ENCODE measurements at places on chromosomes 7 and 10. TPM values are rescaled to one million over a fixed set of nuclear protein-coding genes. Genes with fewer than 3 reads are reported as not detected.

Gene OR2AE1
- total RNA-seq: not detected

Gene NOS3
- total RNA-seq: 4.0 TPM

Gene CRYGN
- total RNA-seq: not detected

GRCh38 chr10:95384011-95384704 lies 93.4 kb upstream of the PDLIM1 start:
- no peak for DNase-seq

- peak; percentile 92 for DNase-seq
Observed at GRCh38 chr10:7407368-7408290, 3.2 kb downstream of the SFMBT2 start.

GRCh38 chr7:116565981-116566380 lies 41.1 kb downstream of the CAV1 start:
- no peak for DNase-seq

DNA sequence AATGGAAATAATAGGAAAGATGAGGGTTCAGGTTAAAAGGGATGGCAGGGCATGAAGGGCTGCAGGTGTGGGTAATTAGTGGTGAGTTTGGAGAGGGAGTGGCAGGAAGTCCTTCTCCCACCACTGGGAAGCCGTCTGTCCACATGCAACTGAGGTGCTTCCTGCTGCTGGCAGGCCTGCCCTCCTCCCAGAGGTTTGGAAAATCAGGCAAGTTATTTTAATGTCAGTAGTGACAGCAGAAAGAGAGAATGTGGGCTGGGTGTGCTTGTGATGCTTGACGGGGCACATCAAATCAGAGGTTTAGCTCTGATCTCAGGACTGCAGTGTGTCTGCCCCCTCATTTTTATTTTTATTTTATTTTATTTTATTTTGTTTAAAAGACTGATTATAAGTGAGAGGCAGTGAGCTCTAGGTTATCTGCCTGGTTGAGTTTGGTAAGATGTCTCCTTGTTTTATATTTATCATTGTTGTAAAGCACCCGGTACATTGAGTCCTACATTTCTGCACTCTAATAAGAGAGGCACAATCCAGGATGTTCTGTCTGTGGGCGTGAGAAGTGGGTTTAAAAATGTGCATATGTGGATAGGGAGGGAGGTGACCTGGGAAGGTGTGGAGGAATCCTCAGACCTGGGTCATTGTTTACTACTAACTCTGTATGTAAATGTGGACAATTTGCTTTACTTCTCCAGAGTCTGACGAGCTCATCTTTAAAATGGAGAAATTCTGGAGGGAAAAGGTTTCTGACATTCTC lies 504.4 kb downstream of the LRMDA start:
- DNase-seq: no peak

DNA sequence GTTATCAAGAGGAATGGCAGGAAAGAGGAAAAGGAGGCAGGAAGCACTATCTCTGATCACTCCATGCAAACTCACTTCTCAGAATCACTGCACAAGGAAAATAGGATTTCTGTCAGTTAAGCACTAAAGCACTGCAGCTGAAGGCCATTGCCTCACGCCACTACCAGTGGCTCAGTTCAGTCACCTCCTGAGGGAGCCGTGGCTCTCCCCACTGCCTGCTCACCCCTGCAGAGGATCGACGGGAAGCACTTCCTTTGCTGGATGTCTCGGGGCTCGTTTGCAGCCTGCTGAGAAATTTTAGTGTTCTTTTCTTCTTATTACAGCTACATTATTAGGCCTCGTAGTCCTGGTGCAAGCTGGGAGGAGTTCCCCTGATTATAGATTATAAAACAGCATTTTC lies 90.1 kb upstream of the ADCY1 start:
- DNase-seq: no peak

- DNase-seq: no peak
Observed at GRCh38 chr10:53007527-53007842, 234.9 kb upstream of the MBL2 start.

- peak; percentile 63 for DNase-seq
Observed at GRCh38 chr10:7525314-7526016, 114.6 kb upstream of the SFMBT2 start.

DNA sequence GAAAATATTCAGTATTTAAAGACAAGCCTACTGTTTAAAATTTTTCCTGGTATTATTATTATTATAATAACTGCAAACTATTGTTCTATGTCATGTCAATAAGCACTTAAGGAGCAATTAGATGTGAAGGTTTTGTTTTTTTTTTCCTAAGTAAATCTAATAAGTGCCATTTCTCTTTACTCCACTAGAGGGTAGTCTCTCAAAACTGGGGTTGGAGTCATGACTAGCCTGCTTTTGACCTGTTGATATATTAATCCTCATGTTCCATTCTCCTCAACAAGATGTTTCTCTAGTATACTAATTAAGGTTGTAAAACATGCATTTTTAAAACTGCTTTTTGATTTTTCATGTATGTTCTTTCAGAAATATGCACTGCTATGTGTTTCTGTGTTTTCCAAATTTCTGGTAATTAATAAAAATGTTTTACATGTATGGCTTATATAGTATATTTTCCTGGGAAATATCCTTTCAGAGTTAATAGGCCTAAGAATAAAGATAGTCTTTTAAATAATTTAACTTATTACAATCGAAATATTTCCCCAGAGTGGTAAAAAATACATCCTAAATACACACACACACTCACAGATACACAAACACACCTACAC lies 1.0 kb upstream of the LRRN3 start:
- no peak for DNase-seq

GRCh38 chr10:43372765-43373361 lies 1.4 kb downstream of the FXYD4 start:
- no peak for DNase-seq

- no peak for DNase-seq
Observed at GRCh38 chr10:91838199-91838598, 40.0 kb downstream of the TNKS2 start.

DNA sequence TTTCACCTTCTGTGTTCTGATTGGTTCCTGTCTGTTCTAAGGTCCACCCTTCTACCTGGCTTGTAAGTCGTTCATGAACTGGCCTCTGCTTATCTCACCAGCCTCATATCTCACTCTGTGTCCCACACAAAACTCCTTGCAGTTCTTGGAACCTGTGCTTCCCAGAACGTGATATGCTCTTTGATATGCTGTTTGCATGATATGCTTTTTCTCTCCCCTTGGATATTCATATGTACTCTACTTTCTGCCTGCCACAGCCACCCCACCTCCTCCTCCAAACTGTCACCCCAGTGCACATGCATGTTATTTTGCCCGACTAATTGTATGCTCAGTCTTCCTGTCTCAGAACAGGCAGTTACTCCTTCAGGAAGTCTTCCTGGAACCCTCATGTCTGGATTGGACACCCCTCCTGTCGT lies 1.9 kb upstream of the ITPRIP start:
- DNase-seq: no peak

DNA sequence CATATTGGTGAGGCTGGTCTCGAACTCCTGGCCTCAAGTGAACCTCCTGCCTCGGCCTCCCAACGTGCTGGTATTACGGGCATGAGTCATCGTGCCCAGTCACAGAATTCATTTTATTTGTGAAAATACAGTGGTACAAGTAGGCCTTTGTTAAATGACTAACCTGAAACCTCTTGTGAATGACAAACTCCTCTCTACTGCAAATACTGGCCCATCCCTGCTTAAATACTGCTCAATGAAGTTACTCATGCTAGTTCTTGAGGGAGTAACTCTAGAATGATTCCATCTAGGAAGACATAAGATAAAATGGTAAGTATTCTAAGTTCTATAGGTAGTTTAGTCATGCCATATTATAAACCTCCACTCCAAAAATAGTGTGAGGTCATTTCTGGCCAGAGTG lies 80.7 kb downstream of the UBE2H start:
- DNase-seq: no peak

GRCh38 chr7:69162326-69162725 lies 435.9 kb upstream of the AUTS2 start:
- DNase-seq: no peak

DNA sequence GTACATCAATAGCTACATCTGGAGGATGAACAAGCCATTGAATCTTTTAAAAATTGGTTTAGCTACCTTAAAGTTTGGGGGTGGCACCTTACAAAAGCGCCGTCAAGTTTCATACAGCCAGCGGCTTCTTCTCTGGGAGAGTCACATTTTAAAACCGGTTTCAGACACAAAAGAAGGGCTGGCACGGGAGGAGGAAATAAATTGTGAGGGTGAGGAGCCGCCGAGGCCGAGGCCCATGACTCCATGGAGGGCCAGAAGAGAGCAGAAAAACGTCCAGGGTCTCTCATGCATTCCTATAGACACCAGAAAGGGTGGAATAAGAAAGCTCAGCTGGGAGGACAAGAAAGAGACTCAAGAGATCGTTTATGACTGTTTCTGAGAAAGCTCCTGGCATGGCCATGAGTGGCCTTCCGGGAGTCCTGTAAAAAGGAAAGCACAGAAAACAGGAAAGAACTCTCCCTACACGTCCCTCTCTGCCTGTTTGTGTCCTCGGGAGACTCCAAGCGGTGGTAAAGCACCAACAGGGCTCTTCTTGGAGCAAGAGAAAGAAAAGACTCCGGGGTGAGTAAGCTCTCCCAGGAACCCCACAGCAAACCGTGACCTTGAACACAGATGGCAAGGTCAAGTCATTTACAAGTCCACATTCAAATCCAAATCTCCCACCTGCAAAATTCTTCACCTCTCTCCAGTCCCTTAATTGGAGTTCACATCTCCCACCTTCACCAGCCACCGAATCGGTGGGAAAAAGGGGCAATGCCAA lies 1.8 kb downstream of the FRAT2 start:
- peak; percentile 45 for DNase-seq

GRCh38 chr10:128571745-128572144 lies 445.5 kb upstream of the MKI67 start:
- DNase-seq: peak; percentile 57

DNA sequence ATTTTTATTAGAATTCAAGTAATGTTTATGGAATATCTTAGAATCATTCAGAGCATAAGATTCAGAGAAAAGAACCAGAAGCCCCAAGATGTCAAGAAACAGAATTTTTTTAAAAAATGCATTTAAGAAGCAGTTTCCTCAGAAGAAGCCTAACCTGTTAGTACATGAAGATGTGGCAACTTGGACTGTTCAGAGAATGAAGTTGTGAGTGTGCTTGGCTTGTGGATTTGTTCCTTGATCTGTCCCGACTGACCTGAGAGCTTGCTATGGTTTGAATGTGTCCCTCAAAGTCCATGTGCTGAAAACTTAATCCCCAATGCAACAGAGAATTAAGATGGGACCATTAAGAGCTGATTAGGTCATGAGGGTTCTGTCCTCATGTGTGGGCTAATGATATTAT lies 13.8 kb upstream of the AFAP1L2 start:
- no peak for DNase-seq

DNA sequence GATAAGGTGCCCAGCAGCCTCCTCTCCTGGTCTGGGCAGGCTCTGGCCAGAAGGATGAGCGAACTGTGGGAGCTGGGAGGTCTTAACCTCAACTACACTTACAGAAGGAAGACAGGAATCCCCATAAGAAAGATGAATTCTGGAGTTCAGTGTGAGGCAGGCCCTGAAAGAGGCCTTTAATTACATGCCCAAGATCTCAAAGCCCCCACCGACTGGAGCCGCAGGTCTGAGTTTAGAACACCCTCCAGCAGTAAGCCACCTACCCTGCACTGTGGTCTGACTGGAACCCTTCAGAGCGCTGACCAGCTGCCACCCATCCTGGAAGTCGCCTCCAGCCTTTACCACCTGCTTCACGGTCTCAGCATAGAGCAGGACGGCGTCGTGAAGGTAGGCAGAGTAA lies 28.2 kb upstream of the ACSL5 start:
- DNase-seq: no peak

- DNase-seq: no peak
Observed at GRCh38 chr10:28509286-28509685, 23.6 kb upstream of the WAC start.

- DNase-seq: no peak
Observed at GRCh38 chr10:102313221-102313896, 68.0 kb downstream of the GBF1 start.

- DNase-seq: no peak
Observed at GRCh38 chr10:88108115-88108610, 244.7 kb downstream of the PTEN start.

DNA sequence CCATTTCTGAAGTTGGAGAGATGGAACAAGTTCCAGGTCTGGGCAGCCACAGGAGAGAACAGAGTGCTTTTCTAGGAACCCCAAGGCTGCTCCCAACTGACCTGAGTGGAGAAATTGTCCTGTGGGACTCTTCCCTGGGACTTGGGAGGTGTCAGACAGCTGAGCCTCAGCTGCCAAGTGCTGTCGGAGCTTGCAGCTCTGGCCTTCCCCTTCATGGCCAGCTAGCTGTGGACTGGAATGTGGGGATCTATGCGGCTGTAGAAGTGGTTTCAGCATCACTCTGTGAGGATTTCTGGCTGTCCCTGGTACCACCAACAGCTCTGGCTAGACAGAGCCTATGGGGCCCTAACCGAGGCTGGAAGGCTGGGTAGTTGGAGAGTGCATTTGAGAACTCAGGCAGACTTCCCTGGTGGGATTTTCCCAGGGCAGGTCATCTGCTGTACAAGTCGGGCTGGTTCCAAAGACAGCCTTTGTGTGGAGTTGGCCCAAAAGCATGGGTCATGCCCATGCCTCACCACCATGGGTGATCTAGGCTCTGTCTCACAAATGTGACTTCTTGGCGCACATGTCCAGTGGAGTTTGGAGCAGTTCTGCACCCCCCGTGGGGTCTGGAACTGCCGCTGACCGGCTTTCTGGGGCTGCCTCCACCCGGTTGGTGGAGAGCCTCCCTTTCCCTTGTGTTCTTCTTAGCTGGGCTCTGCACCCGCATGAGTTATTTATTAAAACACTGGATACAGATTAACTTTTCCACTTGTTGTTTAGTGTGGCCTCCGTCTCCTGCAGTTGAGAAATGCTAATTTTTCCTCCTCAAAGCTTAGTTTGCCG lies 10.9 kb downstream of the SUFU start:
- peak; percentile 70 for DNase-seq

GRCh38 chr10:44906486-44906885 lies 4.7 kb upstream of the TMEM72 start:
- no peak for DNase-seq

- DNase-seq: peak; percentile 62
Observed at GRCh38 chr10:86188326-86188725, 178.3 kb downstream of the GRID1 start.

DNA sequence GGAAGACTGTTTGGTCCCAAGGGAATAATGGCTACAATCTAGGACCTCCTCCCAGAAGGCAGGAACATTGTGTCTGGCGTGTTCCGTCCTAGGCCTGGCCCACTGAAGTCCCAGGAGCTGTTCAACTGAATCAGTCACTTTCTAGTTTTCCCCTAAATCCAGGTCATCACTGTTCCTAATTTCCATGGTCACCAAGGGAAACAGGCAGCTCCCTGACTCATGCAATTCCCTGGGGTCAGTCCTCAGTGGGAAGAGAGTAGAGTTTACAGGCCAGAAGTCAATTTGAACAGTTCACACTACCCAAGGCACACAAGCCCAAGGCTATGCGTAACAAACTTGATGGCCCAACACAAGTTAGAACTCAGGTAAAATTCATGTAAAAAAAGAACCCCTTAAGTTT lies 44.0 kb downstream of the CREB3L2 start:
- no peak for DNase-seq

GRCh38 chr7:47759056-47759706 lies 177.3 kb upstream of the TNS3 start:
- DNase-seq: peak; percentile 68

- no peak for DNase-seq
Observed at GRCh38 chr10:63522277-63522687, 1.1 kb downstream of the REEP3 start.
